ENCODE measurements at places on chromosomes 12 and 14.

DNA sequence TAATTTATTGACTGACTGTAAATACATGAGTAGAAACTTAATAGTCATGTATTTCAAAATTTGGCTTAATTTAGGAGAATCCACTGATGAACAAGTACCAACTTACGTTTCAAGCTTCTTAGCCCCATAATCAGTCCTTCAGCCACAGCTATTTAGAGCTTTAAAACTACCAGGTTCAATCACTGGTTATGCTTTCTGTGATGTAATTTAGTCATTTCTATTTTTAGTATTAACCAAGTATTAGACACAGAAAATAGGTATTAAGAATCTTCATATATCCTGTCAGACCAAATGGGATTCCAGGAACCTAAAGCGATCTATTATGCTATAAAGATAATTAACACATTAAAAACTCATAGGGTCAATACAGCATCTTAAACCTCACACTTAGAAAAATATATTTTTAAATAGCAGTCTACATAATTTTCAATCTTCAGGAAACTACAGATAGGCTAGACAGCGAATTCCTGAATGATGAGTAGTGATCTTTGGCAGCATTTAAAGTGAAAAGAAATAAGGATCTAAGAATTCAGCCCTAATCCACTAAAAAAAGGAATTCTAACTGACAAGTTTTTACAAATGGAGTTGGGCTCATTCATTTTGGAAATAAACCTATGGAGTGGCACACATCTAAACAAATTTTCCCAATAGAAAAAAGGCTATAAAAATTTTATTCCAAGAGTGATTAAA lies 51.5 kb downstream of the ZC3H14 start:
- DNase-seq = no peak

- DNase-seq = no peak
Measured at GRCh38 chr14:76920331-76921087, 94.3 kb downstream of the LRRC74A start.

DNA sequence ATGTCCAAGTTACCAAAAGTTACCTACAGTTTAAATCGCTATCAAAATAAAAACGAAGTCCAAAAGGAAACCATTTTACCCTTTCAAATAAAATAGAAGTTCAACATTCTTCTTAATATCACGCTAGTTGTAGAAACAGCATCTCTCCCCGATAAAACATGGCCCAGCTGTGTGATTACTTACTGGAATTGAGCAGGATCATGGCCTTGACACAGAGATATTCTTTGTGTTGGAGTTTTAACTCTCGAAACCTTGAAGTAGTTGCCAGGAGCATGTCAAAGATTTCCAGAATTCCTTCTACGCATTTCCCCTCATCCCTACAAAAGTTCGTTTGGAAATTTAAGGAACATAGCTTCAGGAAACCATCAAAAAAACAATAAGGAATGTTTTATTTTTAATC lies 44.8 kb downstream of the ESR2 start:
- DNase-seq = no peak

DNA sequence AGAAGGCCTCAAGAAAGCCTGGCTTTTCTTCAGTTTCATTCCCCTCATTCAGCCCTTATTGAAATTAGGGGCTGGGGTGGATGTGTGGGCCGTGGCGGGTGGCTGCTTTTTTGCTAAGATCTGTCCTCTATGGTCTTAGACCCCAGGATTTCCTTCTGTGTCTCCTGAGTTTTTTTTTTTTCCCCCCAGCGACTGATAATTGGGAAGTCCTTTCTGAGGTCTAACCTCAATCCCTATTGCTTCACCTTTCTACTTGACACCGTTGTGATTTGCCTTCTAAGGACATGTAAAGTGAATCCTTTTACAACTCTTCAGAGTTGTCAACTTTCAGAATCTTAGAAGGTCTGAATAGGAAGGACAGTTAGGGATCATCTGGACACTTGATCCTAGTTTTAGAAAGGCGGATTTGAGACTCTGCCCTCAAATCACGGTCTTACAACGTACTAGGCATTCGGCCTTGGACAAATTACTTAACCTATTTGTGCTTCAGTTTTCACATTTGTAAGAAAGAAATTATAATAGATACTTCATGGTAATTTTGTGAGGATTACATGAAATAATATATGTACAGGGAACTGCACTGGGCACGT lies 4.4 kb downstream of the GPR84 start:
- no peak for DNase-seq

DNA sequence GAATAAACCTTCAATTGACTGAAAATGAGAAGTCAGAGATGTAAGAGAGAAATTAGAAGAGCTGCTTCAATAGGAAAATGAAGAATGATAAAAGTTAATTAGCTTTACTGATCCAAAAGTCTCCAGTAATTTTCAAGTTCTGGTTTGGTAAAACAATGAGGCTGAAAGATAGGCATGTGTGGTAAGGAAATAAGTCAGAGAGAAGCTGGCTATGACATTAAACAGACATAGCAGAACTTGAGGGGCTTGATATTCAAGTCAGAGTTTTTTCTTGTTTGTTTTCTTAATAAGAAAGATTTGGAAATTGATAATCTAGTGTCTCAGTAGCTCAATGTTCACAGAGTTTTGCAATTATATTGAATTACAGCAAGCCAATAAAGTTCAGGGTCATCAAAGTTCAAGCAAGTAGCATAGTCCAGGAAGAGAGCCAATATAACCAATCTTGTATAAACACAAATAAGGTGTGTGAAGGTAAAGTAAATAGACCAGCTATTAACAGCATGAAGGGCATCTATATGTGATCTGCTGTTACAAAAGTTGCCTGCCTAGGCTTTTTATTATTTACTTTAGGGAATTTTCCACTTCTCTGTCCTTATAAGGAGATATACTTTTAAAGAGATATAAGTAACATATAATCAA lies 1111.5 kb downstream of the TRHDE start:
- no peak for DNase-seq
